T-cell (primary cell): ENCODE measurements at places on chromosomes 16 and 17.

- peak; percentile 52 for DNase-seq
Measured at GRCh38 chr17:80005360-80006338, 30.0 kb downstream of the TBC1D16 start.

DNA sequence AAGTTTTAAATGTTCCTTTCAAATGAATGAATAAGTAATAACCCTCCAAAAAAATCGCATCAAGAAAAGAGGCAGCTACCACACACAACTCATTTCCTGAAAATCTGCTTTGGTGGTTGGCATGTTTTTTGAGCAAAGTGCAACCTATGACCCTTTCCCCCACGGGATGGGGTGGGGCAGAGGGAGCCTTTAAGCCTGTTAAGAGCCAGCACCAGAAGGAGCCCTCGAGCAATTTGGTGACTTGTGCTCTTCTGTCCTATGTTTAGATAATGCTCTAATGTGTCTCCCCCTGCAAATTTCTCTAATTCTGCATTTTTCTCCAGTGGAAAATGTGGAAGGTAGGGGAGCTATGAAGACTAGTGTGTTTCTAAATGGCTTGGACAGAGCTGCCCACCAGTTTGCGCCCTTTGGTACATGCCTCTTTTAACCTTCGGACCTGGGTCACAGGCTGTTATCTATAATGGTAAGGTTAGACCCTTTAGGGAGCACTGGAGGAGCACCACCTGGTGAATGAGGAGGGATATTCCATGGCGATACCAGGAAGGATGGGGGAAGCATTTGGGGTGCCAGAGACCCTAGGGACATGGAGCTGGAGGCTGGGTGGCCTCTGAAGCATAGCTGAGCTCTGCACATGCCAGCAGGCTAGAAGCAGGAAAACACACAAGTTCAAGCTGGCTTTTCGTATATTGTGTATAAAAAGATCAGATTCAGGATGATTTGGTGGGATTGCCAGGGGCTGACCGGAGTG is 1.6 kb downstream of the PYCARD start:
- peak; percentile 59 for DNase-seq

- DNase-seq: no peak
Measured at GRCh38 chr17:40574292-40574691, 9.0 kb upstream of the CCR7 start.

GRCh38 chr17:36879027-36879426 is 58.2 kb upstream of the LHX1 start:
- no peak for DNase-seq

- DNase-seq: no peak
Measured at GRCh38 chr17:73324711-73325526, 13.1 kb upstream of the CDC42EP4 start.

DNA sequence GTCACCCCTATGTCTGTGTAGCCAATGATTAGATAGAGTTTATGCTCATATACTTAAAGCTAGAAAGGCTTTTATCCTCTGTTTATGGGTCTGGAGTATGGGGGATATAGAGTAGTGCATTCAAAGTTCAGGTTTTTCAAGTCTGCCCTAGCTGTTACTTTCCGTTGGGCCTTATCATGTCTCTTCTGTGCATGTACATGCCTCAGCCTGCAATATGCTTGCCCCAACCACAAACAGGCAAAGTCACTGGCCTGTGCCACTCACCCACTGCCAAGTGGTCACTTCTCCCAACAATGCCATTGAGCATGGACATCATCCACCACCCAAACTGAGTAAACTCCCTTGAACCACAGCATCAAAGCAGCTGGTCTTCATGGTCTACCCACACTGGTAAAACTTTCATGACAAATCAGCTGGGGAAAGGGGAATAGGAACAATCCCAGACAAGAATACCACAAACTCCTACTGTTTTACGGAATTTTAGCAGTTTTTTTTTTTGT is 70.3 kb upstream of the C17orf78 start:
- no peak for DNase-seq

- peak; percentile 30 for DNase-seq
Measured at GRCh38 chr17:37844158-37844976, 79.8 kb upstream of the TBC1D3K start.

GRCh38 chr17:19726631-19727376 is 10.4 kb upstream of the SLC47A2 start:
- DNase-seq: no peak

GRCh38 chr17:8781776-8782175 is 17.4 kb downstream of the MFSD6L start:
- no peak for DNase-seq

GRCh38 chr17:71071837-71072236 is 902.5 kb downstream of the KCNJ2 start:
- DNase-seq: no peak

DNA sequence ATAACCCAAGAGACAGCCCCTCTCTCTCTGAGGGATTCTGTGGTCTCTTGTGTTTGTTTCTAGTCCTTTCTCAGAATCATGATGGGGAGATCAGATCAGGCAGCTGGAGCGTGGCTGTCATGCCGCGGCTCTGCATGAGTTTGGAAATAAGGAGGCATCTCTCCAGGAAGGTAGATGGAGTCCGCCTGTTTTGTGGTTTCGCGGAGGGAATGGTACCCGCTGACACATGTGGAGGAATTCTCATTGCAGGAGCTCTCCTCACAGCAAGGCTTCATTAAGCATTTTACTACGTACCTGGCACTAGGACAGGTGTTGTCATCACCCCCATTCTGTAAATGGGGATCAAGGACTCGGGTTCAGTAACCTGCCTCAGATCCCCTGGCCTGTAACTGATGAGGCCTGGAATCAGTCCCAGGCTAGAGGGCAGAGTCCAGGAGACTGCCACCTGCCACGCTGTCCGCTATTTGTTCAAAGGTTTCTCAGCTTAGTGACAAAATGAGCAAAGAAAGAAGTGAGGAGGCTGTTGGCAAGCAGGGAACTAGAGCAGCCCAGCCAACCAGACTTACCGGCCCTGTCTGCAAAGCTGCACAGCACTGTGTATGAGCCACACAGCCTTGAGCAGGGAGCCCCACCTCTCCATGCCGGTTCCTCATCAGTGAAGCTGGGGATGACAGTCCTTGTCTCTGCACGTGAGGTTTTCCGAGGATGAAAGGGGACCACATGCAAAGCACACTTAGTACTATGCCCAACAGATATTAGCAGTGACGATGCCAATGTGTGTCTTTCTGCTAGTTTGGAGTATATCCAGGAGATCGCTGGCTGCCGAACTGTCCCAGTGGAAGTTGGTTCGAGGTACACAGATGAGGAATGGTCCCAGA is 11.0 kb downstream of the KDM8 start:
- no peak for DNase-seq

GRCh38 chr16:50316848-50317630 is 50.7 kb downstream of the ADCY7 start:
- DNase-seq: no peak

DNA sequence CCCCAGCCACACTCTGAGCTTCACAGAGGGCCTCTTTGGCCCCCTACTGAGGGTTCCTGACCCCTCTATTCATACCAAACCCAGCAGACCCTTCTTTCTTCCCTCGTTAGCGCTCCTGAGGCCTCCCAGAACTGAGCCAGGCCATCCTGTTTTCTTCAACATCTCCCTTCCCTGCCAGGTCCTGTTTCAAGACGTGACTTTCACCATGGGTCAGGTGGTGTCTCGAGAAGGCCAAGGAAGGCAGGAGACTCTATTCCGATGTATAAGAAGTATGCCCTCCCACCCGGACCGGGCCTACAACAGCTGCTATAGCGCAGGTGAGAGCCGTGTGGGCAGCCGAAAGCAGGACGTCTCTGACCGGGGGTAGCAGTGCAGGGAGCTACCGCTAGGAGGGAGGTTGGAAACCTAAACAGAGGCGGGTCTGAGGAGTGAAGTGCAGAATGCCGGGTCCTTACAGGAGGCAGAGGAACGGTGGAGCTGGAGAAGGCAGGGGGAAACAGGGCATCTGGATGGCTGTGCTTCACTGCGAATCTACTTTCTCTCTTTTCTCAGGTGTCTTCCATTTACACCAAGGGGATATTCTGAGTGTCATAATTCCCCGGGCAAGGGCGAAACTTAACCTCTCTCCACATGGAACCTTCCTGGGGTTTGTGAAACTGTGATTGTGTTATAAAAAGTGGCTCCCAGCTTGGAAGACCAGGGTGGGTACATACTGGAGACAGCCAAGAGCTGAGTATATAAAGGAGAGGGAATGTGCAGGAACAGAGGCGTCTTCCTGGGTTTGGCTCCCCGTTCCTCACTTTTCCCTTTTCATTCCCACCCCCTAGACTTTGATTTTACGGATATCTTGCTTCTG is 1.3 kb upstream of the SENP3 start:
- DNase-seq: no peak

- no peak for DNase-seq
Measured at GRCh38 chr16:89142474-89143195, 28.9 kb upstream of the CDH15 start.

DNA sequence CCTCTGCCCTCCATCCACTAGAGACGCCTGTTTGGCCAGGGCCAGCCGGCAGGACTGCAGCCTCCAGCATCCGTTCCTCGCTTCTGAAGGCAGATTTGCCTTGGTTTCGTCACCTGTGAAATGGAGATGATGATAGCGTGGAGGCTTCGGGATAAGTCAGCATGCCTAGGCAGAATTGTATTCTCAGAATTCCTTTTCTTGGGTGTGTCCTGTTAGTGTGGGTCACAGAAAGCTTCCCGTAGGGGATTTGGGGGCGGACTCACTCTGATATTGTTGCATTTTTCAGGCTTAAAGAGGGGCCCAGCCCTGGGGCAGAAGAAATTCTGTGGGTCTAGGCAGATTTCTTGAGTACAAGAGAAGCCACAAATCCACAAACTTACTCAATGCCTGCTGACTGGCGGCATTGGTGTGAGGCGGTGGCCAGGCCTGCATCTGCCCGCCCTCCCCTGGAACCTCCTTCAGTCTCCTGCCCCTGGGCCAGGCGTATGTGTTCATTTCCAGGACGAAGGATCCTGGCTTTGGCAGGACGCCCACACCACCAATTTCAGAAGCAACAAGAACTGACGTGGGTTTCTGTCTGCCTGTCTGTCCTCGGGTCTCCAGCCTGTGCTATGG is 17.6 kb downstream of the CCDC42 start:
- DNase-seq: no peak

DNA sequence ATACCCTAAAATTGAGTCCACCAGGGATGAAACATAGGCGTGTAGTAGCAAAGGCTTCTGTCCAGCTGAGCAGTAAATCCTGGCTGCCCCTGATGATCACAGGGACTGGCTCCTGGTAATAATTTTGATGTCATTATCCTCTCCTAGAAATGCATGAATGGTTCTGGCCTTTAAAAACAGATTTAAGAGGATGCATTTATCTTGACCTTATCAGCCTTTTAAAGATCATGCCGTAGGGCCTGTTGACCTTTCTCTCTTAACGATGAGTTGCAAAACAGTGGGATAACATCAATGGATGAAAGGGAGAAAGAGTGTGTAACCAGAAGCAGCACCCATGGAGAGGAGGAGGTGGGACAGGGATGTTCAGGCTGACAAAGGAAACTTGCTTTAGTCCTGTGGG is 128.5 kb downstream of the CA10 start:
- DNase-seq: no peak

GRCh38 chr16:66948134-66948836 is 12.8 kb upstream of the CES3 start:
- DNase-seq: no peak

DNA sequence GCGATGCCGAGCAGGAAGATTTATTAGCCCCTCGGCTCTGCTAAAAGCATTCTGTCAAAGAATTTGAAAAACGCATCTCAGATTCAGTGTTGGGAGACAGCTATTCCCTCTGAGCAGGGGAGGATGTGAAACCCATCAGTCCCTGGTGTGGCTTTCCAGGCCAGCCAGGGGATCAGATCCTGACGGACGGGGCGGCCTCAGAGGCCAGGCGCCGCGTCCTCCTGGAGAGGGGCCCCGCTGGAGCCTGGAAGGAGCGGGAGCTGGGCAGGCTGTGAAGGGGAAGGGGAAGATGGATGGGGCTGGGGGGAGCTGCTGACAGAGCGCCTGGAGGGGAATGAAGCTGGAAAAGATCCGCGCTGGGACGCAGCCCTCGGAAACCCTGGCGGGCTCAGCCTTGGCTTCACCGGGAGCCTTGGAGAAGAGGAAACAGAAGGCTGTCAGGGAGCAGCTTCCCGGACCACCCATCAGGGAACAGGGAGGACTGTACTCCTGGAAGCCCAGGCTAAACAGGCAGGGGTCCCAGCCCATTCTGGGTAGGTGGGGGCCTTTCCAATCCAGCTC is 358.0 kb downstream of the C16orf95 start:
- no peak for DNase-seq

DNA sequence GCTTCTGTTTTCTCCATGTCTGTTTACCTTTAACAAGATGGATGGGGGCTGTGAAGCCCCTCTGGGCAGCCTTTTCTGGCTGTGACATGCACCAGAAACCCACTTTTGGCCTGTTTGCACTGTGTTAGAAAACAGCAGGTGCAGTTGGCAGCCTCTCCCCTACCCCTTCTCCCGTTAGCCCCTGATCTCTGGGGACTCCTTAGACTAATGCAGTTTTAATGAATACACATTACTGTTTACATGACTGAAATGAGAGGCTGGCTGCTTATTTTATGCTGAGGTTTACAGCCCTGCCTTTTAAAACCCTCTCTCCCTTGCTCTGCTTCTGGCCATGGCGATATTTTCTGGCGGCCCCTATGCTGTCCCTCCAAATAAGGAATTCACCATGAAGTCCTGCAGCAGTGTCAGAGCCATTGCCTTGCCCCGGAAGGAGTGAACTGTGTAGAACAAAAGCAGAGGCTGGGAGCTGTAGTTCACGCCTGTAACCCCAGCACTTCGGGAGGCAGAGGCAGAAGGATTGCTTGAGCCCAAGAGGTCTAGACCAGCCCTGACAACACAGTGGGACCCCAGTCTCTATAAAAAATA is 79.3 kb downstream of the PRKCB start:
- no peak for DNase-seq
